Activated T-cell treated with anti-CD3 and anti-CD28 coated beads, Interleukin-2, amount 50 U/mL, for 1 hour (primary cell): ENCODE measurements at places on chromosomes 7 and 10.

DNA sequence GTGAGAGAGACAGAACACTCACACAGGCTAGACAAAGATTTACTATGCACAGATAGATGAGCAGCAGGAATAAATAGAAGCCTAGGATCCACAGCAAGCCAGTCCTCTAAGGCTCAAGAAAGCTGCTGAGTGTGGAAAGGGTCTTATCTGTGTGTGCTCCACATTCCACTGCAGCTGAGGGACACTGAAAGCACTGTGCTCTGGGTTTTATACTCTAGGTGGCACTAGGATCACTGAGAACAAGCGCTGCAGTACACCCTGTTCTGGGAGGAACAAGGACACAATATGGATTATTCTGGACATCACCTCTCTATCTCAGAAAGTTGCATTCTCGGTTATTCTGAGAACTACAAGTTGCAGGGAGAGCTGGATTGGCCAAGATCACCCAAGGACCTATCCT, 4.9 kb upstream of the KLHL7 start:
- no peak for DNase-seq

DNA sequence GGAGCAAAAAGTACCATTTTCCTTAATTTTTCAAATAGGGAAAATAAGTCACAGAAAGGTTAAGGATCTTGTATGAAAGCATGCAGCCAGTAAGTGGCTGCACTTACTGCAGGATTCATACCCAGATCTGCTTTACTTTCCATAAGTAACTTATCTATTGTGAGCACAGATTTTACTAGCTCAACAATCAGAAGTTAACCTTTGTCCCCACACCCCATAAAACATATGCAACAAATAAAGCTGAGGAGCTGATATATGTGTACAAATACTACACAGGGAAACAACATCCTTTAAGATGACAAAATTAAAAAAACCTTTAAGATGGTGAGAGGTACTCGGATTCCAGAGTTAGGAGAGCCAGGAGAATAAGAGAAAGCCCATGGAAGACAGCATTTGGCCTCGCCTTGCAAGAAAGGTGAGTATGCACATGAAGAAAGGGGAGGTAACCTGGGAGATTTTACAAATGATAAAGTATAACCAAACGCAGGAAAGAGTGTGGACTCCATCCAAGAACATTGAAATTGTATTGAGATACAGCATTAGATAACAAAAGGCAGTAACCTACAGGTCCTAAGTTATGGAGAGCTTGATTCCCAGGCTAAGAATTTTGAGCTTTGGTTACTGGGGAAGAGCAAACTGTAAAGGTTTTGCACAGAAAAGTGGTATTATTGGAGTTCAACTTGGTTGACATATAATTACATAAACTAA, 87.1 kb downstream of the ITGB8 start:
- no peak for DNase-seq

- no peak for DNase-seq
Measured at GRCh38 chr7:156614434-156615264, 25.9 kb upstream of the RNF32 start.

- DNase-seq, result no peak
Measured at GRCh38 chr7:85510287-85510686, 323.4 kb upstream of the SEMA3D start.

DNA sequence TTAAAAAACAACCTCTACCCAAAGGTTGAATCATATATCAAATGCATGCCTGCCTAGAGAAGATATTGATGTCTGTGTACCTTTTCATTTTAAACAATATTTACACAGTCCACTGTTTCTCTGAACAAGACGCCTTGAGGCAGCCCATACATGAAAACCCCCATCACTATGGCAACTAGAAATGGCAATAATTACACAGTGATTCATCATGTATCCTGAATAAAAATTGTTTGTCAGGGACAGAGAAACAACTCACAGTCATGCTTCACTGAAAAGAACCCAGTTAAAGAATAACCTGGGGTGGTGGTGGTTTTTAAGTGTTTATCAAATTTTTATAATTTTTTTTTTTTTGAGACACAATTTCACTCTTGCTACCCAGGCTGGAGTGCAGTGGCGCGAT, 19.7 kb downstream of the DNAJC12 start:
- DNase-seq, result no peak

- DNase-seq, result no peak
Measured at GRCh38 chr10:30748152-30748973, 118.8 kb upstream of the LYZL2 start.

GRCh38 chr10:47145290-47145934, 154.6 kb upstream of the GDF10 start:
- DNase-seq, result no peak

DNA sequence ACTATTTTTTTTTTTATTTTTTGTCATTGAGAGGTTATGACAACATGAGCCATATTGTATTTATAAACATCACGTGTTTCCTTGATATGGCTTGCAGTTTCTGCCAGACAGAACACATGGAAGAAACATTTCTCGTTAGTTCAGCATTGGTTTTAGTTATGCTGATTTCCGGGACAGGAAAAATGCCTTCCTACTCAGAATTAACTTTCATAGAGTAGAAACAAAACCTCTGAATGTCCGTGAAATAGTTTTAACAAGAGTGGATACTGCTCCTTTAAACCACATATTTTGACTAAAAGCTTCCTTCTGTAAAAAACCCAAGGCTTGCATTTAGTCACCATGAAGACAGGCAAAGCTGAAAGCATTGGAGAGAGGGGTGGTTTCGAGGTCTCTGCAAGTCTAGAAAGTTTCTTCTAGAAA, 240.4 kb downstream of the KIAA1217 start:
- no peak for DNase-seq

- no peak for DNase-seq
Measured at GRCh38 chr7:118758582-118758981, 534.1 kb downstream of the ANKRD7 start.

DNA sequence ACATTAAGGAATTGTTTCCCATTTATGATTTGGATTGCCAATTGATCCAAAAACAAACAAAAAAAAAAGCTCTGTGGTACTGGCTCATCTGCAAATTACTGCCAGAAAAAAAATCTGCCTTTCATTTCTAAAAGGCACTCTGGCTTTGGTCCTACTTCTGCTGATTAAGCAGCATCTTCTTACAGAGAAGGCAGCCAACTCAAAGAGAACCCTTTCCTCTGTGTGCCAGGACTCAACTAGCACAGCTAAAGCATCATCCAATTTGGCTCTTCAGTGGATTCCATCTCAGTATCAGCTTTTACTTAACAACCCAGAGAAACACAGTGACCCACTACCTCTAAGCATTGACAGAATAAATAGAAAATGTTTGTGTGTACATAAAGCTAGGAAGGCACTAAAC, 80.6 kb downstream of the GSAP start:
- DNase-seq, result no peak

- no peak for DNase-seq
Measured at GRCh38 chr10:109820620-109821405, 102.5 kb downstream of the XPNPEP1 start.

DNA sequence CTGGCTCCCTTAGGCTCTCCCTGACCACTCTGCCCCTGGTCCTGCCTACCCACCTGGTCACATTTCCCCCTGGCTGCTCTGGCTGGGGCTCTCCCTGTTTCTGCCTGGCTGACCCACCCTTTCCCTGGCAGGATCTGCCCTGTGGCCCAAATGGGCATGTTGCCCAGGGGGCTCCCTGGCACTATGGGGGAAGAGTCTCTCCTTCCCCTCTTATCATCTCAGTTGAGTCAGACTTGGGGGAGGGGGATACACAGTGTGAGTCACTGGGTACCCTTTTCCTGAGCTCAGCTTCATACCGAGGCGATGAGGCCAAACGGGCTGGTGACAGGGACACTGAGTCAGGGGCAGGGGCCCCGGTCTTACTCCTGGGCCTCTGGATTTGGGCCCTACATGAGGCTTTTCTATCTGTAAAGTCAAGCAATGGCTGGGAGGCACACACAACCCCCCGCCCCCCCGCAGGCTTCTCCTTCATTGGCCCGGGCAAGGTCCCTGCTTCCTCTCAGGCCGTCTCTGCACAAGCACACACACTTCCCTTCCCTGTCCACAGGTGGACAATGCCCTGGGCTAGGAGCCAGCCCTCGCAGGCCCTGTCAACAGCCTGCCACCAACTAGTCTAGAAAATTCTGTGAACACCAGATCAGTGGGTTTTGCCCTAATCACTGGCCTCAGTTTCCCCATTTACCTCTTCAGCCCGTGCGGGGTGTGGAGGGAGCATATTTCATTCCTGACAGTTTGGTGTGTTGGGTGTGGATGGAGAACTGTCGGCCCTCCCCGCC, 627 bp upstream of the FLNC start:
- no peak for DNase-seq

- DNase-seq, result no peak
Measured at GRCh38 chr10:57791546-57791945, 476.1 kb downstream of the IPMK start.

DNA sequence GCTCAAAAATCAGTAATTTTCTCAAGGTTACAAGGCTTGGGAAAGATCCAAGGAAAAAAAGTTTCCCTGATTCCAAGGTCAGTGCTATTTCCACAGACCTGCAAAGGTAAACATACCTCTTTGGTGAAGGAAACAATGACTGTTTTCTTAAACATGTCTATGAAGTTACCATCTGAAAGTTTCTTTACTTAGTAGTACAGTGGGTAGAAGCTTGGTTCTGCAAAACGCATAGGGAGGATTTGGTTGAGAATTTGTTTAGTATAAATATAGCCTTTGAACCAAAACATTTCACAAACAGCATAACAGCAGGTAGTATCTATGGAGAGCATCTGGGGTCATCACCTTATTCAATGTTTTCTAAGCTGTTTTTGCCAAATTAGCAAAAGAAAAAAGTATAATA, 169.6 kb downstream of the CCSER2 start:
- DNase-seq, result no peak

DNA sequence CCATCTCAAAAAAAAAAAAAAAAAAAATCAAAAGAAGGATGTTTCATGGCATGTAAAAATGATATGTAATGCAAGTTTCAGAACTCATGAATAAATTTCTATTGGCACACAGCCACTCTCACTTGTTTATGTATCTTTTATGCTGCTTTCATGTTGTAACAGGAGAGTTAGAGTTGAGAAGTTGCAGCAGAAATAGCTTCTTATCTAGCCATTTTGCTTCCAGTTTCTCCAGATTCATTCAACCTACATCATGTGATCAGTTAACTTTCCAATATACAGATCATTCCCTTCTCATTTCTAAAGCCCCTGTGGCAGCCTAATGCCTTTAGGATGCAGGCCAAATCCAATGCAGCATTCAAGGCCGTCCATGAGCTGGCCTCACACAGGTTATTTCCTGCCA, 30.4 kb downstream of the ZNF786 start:
- no peak for DNase-seq

DNA sequence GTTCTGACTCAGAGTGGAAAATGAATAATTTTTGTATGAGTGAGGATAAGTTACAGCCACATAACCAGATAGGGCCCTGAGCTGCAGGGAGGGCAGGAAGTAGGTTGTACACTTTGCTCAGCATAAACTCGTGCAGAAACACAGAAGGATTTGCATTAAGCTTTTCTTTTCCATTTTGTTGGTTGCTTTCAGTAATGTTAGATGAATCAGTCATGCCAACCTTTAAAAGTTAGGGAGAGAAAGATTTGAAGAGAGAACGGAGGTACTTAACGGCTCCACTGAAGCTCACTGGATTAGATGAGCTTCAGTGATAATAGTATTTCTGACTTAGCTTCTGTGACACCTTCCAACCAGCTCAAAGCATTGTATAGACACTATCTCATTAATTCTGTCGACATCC, 348.1 kb downstream of the GATA3 start:
- no peak for DNase-seq

DNA sequence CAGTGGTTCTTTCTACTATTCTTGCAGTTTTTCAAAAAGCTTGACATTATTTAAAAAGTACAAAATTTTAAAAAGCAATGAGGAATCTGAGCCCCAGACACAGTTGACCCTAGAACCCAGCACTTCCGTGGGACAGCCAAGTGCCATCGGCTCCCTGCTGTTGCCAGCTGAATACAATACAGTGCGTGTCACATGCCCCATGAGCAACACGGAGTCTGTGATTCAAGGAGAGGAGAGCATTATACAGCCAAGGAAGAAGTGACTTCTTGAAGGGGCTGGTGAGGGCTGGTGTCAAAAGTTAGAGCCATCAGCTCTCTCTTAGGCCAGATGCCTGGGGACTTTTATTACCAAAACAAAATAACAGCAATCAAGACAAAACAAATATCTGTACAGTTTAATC, 123.0 kb upstream of the FGFR2 start:
- DNase-seq, result no peak

- DNase-seq, result peak; percentile 7
Measured at GRCh38 chr10:131954356-131954965, 27.3 kb downstream of the BNIP3 start.

- DNase-seq, result no peak
Measured at GRCh38 chr10:73763343-73763742, 18.5 kb upstream of the CHCHD1 start.

DNA sequence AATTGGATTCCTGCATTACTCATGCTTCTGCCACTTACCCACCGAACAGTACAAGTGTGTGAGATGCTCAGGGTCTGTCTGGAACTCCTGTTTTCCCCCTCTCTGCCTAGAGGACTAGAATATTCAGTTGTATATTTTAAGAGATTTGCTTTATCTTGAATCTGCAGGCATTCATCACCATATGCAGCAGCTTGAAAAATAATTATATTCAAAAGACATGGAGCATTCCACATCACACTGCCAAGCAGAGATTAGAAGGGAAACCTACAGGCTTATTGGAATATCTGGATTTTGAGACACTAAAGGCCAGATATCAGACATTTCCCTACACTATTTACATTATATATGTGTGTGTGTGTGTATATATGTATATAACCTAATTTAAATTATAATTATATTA, 382.8 kb upstream of the POM121L12 start:
- no peak for DNase-seq

- DNase-seq, result no peak
Measured at GRCh38 chr7:11345621-11346020, 371.9 kb downstream of the PHF14 start.

DNA sequence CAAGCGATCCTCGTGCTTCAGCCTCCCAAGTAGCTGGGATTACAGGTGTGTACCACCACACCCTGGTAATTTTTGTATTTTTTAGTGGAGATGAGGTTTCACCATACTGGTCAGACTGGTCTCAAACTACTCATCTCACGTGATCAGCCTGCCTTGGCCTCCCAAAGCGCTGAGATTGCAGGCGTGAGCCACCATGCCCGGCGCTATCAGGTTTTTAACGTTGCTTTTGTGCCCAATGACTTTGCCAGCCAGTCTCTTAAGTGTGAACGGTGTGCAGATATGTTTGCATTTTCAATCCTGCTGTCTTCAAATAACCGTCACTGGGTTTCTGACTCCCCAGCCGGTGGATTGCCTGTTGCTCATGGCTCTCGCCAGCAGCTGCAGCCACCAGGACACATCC, 201.8 kb upstream of the PPP2R2D start:
- no peak for DNase-seq

- no peak for DNase-seq
Measured at GRCh38 chr7:936386-937054, 18.0 kb downstream of the ADAP1 start.
